Stimulated activated CD4-positive, alpha-beta T cell treated with anti-CD3 and anti-CD28 coated beads, Interleukin-1b, Interleukin-23, amount 100 ng/mL, for 4 hours (primary cell): ENCODE measurements at places on chromosomes 2 and 18.

DNA sequence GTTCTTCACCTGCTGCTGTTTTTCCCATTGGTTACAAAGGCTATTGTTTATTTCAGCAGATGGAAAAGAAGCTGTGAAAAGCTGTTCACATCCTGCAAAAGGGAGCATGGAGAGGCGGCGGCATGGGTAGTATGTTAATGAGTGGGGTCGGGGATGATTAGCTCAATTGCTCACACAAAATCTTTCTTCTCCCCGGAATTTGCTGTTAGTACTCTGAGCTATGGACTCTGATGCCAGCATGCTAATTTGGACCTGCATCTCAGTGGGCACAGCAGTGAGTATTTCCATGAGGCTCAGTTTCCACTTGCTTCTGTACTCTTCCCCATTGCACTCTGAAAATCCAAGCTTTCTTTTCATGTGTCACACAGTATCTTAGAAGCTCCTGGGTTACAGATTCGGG is 61.6 kb downstream of the DNER start:
- no peak for DNase-seq

- DNase-seq, result no peak
Measured at GRCh38 chr2:121860758-121861227, 105.3 kb downstream of the TSN start.

DNA sequence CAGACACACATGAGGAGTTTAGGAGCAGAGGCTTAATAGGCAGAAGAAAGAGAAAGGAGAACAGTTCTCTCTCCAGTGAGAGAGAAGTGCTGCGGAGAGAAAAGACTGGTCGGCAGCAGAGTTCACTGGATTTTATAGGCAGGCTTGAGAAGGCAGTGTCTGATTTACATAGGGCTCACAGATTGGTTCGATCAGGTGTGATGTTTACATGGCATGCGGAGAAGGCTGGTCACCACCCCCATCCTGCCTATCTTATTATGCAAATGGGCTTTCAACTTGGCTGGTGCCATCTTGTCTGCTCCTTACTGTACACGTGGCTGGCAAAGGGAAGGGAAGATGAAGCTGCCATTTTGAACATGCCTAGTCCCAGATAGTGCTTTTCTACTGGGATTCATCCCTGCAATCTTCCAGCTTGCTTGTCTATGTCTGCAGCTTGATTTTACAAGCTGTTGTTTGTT is 113.4 kb downstream of the AP1S3 start:
- no peak for DNase-seq

DNA sequence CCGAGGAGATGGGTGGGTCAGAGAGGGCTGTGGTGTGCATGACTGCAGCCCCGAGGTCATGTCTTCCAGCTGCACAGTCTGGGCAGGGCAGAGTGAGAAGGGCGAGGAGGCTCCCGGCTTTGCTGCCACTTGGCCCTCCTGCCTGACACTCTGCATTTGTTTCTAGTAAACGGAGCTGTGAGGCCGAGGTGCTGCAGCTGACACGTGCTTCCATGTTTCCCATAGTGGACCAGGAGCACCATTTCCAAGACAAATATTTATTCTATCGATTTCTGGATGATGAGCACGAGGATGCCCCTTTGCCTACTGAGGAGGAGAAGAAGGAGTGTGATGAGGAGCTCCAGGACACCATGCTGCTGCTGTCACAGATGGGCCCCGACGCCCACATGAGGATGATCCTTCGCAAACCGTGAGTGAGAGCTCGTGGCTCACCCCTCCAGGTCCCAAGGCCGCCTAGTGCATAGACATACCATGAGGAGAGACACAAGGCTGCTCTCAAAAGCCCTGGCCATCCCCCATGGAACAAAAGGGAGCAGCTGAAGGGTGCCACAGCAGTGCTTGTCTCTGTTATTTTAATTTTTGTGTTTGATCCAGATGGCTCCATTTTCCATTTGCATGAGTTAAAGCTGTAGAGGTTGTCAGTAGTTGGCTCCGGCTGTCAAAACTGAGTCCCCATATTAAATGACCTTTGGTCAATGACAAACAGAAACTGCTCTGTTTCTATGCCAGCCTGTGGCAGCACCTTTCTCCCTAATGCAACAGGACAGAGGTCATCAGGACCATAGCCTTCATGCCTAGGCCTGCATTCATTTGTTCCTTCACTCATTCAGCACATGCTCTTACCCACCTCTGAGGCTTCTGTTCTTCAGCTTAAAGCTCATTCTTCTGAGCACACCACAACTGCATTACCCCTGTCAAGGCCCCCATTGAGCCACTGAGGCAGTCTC is 108.3 kb upstream of the MAP3K20 start:
- no peak for DNase-seq

GRCh38 chr2:191691016-191691735 is 13.2 kb downstream of the NABP1 start:
- DNase-seq, result no peak

DNA sequence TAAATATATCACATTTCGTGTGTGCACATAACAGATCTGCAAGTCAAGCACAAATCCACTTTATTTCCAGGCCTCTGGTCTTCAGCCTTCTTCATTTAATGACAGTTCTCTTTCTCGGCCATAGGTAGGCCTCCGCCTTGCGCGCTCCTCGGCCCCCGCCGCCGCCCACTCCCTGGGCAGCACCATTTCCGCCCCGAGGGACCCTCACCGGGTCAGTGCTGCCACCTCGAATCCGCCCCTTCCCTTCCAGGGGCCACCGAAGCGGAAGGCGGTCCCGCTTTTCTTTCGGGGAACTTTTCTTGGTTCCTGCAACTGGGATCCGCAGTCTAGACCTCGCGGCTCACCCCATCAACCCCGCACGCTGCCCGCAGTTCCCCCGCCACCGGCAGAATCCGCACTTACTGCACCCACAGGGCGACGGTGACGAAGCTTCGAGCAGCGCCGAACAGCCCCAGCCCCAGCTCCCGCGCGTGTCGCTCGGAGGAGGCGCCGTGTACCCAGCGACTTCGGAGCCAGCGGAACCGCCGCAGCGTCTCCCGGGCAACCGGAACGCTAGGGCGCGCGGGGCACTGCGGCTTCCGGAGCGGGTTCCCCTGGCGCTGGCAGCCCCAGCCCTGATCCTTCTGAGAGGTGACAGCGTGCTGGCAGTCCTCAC is at the start of gene CDKL4:
Gene CDKL4 (minus strand): TSS at position 502 of the 655 bp plus-strand sequence.
- DNase-seq, result peak; percentile 2

DNA sequence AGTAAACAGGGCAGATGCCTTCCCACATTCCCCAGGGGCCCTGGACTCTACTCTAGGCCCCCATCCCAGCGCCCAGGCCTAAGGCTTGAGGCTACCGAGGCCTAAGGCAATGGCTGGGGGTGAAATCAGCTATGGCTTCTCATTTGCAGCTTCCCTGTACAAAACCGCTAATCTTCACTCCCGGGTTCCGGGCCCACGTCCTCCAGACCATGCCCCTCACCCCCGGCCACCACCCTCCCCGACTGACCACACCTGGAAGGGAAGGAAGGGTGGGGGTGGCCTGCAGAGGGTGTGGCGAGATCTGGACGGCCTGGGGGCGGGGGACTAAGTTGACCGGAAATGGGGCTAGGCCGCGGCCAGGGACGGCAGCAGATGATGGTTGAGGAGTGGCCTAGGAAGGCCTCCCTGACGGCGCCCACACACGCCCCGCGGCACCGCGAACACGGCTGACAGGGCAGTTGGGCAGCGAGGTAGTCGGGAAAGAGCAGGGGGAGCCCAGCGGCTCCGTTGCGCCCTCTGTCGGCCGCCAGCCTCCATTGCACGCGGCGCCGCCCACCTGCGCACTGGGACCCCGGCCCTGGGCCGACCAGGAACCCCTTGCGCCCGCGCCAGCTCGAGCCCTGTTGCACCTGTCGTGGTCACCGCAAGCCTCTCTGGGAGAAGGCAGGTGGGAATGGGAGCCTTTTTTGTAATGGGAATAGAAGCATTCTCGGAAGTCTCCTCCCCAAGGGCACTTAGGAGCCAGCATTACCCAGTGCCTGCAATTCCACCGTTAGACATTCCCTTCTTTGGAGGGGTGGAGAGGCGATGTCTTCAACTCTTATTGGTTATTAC is 117.1 kb upstream of the STPG4 start:
- peak; percentile 42 for DNase-seq

GRCh38 chr2:201907563-201907881 is 101.2 kb downstream of the CDK15 start:
- no peak for DNase-seq

DNA sequence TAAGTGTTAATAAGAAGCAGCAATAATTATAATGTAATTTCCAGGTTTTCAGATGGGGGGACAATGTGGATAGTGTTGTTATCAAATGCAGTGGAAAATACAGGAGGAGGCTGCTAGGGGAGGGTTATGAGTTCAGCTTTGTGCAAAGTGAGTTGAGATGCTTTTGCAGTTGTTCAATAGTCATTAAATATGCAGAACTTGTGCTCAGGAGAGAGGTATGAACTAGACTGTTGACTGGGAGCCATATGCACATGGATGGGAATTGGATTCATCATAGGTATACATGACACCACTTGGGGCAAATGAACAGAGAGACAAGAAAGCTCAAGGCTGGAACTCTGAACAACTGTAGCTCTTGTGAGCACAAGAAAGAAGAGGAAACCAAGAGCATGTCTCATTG is 182.1 kb upstream of the PID1 start:
- DNase-seq, result no peak

DNA sequence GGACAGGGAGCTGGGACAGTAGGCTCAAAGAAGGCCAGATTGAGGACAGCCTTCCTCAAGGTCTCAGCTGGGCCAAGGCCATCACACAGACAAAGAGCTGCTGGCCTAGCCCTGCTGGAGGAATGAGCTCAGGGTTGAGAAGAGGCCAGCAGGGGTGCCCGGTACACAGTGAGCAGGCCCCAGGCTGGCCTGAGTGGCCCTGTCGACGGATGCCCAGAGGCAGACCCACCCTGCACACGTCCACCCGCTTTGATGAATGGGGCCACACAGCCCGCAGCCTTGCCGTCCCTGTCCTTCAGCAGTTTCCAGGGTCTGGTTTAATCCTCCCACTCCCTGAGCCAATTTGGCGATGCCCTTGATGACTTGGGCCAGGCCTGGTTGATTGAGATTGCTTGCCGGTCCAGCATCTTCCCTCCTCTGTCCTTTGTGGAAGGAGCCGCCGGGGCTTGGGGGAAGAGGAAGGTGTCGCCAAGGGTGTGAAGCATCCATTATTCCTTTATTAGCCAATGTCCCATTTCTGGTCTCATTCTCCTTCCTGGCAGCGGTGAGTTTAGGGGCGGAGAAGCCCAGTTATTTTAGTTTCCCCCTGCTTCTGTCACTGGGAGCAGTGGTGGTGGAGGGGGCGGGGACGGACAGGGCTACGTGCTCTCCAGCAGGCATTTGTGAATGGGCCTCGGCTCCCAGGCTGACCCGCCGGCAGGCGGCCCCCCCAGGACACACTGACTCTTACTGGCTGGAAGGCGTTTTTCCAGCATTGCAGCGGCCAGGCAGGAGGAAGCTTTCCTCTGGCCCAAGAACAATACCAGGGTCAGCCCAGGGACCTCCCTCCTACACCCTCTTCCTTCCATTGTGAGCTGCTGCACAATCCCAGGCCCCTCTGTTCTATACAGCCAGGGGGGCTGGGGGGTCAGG is 141.8 kb downstream of the CTIF start:
- no peak for DNase-seq

DNA sequence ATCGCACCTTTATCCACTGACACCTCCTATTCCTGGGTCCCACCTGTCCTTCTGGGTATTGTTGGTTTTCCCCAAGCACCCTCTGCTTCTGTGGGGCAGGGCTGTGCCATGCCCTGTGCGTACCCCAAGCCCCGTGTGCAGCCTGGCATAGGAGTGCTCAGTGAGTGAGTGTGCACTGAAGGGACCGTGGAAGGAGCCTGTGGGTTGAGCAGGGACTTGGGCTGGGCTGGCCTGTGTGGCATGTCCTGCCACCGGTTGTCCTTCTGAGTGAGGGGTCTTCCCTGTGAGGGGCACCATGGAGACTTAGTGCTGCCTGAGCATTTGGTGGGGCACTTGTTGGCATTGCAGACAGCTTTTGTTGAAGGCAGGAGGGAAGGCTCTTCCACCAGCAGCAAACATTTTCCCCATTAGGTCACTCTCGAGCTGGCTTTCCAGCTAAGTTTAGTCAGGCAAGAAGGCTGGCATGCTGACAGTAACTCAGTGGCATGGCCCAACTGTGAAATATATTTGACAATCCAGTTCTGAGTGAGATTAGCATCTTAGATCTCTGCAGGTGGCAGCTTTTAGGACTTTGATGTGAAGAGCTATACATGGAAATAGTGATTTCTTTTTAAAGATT is 64.7 kb downstream of the LPIN1 start:
- DNase-seq, result no peak

GRCh38 chr2:172671501-172671900 is 64.1 kb upstream of the RAPGEF4 start:
- no peak for DNase-seq

DNA sequence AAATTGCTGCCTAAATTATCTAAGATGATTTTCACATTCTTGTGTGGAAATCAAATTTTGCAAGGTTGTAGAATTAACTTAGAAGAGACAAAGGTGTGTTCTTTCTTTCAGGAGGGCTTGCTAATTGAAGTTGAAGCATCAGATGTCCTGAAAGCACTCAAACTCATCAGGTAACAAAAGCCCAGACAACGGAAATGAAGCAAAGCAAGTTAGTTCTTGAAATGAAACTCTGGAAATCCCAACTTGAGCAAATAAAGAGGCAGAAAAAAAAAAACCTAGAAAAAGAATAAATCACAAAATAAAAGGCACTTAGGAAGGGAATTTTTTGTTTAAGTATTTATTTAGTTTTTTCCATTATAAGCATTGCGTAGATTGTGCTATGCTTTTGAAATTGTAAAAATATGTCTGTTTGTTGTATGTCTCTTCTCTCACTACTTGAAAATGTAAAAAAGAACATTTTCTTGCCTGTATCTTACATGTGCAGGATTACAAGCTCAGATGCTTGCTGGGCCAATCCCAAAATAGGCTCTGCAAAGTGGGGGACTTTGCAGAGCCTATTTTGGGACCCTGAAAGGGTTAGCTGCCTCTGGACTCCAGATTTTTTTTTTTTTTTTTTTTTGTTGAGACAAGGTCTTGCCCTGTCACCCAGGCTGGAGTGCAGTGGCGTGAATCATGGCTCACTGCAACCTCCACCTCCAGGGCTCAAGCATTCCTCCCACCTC is 46.7 kb downstream of the FAM161A start:
- DNase-seq, result no peak

GRCh38 chr2:156615836-156616322 is 179.7 kb downstream of the GPD2 start:
- no peak for DNase-seq

- no peak for DNase-seq
Measured at GRCh38 chr2:111990375-111990774, 64.7 kb upstream of the TMEM87B start.

DNA sequence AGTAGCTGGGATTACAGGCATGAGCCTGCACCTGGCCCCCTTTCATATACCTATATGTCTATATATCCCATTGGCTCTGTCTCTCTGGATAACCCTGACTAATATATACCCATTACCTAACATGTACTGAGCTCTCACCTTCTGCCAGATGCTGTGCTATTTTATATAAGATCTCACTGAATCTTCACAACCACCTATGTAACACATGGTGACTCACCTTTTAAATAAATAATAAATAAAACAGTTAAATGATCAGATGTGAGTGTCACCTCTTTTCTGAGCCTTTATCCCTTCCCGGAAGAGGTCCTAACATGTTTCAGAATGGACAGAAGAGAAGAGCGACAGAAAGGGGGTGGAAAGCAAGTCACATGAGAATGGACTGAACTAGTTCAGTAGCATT is 123.1 kb downstream of the SPIRE1 start:
- DNase-seq, result no peak

- no peak for DNase-seq
Measured at GRCh38 chr18:68854786-68855391, 57.0 kb downstream of the CCDC102B start.

GRCh38 chr2:39542523-39542922 is 105.4 kb upstream of the MAP4K3 start:
- DNase-seq, result no peak

GRCh38 chr18:22001912-22002487 is 167.4 kb upstream of the GATA6 start:
- no peak for DNase-seq

- DNase-seq, result no peak
Measured at GRCh38 chr2:19367326-19367725, 8.9 kb upstream of the OSR1 start.
